ENCODE measurements at places on chromosomes 6 and 20. TPM values are rescaled to one million over a fixed set of nuclear protein-coding genes. Genes with fewer than 3 reads are reported as not detected.

DNA sequence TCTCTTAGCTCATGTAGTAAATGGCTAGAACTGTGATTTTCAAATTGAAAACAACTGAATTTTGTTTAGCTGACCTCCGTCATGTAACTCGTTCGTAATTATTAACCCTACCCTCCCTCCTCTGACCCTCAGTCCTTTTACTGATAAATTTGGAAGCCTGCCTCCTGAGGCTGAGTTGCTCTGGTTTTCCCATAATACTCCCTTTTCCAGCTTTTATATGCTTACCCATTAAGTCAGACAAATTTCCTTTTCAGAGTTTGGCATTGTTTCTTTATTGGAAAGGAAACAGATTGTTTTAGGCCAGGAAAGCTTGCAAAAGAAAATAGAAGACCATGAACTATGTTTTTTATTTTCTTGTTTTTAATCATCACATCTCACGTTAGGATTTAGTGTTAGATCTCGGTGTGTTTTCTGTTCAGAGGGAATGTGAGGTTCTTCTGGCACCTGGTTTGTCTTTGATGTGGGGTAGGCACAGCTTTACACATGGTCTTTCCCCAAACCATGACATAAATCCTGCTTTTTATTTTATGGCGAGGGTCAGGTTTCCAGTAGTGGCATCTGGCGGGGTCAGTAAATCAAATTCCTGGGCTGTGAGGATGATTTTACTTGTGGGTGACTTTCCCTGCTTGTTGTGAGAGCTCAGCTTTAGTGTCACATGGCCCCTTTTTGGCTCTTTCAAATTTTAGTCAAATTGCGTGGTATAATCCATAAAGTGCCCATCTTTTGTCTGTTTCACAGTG is 24.5 kb downstream of the PLCB4 start:
- DNase-seq: no peak

DNA sequence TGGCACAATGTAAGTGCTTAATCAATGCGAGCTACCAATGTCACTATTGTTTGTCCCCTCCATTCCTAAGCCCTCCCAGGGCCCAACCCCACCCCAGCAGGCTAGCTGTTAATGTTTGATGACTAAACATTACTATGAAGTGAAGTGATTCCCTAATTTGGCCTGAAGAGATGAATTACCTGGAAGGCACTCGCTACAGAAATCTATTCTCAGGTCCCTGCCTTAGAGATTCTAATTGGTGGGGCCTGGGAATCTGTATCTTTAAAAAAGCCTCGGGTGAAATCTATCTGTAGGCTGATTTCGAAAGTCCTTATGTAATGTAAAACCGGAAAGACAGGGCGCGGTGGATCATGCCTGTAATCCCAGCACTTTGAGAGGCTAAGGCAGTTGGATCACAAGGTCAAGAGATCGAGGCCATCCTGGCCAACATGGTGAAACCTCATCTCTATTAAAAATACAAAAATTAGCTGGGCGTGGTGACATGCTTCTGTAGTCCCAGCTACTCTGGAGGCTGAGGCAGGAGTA is 16.9 kb upstream of the SNAI1 start:
- no peak for DNase-seq

GRCh38 chr6:34859951-34860350 is 27.9 kb downstream of the TAF11 start:
- no peak for DNase-seq

- peak; percentile 52 for DNase-seq
Measured at GRCh38 chr20:35767683-35768481, 3.9 kb upstream of the PHF20 start.

- DNase-seq: no peak
Measured at GRCh38 chr6:2961506-2961905, 9.9 kb downstream of the SERPINB6 start.

DNA sequence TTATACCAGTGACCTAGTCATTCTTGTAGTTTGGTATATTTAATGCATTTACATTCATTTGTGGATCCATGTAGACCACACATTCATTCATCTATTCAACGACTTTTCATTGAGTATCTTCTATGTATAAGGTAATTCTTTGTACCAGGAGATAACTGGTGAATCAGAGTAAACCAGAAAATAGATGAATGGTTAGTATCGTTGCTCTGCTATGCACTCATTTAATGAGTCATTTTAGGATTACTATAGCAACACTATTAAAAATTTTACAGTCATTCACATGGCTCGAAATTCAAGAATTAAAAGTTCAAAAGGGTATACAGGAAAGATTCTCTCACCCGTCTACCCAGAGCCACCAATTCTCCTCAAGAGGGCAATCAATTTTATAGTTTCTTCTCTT is 26.8 kb downstream of the DOK5 start:
- no peak for DNase-seq

DNA sequence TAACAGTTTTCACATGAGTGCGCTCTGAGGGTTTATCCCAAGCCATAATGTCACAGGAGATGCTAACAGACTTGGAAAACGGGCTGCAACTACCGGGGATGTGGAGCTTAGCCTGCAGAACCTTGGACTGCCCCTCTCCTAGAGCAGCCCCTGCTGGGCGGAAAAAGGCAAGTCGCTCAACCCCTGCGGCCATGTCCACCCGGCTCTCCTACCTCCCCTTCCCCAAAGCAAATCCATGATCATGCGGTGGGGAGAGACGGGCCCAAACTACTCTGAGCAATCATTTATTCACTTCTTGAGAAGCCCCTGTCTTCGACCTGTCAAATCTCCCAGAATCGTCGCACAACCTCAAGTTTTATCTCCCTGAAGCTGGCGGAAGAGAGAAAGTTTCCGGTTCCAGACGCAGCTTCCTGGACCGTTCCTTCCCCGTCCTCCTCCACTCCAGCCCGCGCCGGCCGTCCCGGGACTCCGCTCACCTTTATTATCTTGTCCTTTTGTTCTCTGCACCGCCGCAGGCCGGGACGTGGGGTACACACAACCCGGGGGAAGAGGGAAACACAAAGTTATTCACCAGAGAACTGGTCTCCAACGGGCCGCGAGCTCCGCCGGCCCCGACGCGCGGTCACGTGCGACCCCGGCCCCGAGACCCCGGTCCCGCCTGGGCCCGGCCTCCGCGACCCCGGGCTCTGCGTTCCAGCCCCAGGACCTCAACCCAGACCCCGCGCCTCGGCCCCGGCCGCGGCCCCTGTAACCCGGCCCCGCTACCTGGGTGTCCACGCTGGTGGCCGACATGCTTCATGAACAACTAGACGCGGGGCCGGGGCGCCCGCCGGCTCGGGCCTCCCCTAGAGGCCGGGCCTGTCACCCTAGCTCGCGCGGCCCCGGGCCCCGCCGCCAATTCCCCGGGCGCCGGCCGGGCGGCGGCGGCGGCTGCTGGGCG is 560 bp downstream of the YTHDF1 start:
- DNase-seq: peak; percentile 58

DNA sequence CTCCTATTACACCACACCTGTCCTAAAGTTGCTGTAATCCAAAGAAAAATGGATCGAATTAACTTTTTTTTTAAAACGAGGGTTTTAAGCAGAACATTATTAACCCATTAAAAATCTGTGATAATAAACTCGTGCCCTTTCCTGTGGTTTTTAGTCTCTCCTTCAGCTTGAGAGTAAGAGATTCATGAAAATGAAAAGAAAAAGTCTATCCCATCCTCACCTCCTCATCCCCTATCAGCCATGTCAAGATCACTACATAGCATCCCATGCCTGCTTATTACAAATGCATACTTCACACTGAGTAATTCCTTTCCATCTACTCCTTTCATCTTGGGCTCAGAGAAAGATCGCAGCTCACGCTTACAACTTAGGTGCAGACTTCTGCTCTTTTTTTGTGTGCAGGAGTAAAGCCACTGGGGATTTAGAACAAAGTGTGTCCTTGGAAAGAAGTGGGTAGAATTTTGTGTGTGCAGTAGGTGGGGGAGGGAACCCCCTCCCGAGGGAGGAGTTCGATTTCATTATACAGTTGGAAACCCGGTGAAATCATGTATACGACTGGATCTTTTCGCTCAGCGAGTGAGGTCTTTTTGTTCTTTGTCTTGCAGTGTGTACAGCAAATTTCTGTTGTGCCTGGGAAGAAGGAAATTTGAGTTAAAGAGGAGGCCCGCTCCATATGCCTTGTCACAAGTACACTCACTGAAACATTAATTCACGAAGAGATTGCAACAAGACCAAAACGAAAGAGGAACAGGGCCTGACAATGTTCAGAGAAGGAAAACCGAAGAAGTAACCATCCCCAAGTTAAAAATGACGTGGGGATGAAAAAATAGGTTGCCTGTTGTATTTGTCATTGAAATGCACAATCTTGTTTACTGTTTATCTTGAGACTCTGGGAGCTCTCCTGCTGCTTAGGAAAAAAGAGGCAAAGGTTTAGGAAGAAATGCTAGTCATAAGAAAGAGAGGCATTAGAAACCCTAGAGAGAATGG is 146.5 kb upstream of the ZNF217 start:
- DNase-seq: peak; percentile 65

DNA sequence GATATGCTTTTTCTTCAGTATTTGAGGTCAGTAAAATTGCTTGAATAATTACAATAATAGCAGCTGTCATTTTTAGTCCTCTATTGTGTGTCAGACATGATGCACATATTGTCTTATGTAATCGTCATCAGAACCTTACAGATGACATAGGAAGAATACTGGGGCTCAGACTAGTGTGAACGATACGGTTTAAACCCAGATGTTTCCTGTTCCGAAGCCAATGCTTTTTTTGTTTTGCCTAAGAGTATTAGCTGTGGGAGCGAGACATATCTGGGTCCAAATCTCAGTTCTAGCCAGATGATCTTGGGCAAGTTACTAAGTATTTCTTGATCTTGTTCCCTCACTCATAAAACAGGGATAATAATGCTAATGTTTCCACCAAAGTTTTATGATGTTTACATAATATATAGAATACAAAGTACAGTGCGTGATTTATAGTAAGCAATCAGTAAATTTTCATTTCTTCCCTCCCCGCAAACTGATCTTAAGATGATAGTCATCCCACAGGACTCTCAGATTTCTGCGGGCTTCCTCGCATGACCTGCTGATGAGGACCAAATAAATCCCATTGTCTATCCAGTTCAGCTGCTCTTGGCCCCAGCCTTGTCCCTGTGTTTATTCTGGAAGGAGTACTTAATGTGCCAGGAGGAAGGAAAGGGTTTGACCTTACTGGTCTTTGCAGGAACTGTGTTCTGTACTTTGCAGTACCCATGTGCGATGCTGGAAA is 98.2 kb downstream of the CAP2 start:
- peak; percentile 35 for DNase-seq

DNAAF9 gene
- total RNA-seq: 12.0 TPM

CCHCR1 gene
- 23.4 TPM for total RNA-seq

MEI4 gene
- total RNA-seq: not detected

SPATA25 gene
- 0.98 TPM for total RNA-seq

PGM3 gene
- 66.7 TPM for total RNA-seq

BPIFB1 gene
- not detected for total RNA-seq

Data from RPMI7951 (cell line).